Bronchial smooth muscle cell (primary cell): ENCODE measurements at places on chromosomes 3 and 15. TPM values are rescaled to one million over a fixed set of nuclear protein-coding genes. Genes with fewer than 3 reads are reported as not detected.

The AGBL1 gene
- not detected in 2 replicates for total RNA-seq

The C3orf20 gene
- total RNA-seq, result not detected in 2 replicates

The ARL14 gene
- not detected in 2 replicates for total RNA-seq

The CCR9 gene
- not detected in 2 replicates for total RNA-seq

The SLC24A5 gene
- total RNA-seq, result not detected in 2 replicates

The ACOX2 gene
- total RNA-seq, result 28.2 and 30.4 TPM in 2 replicates

The SORD gene
- 4.6 and 6.9 TPM in 2 replicates for total RNA-seq

The MRAS gene
- total RNA-seq, result 29.1 and 40.8 TPM in 2 replicates

The PRKCD gene
- total RNA-seq, result 2.4 and 3.6 TPM in 2 replicates

The CCR3 gene
- total RNA-seq, result 0.09 TPM in 1 of 2 replicates, not detected in the other

The TNFAIP8L3 gene
- total RNA-seq, result 30.9 and 80.4 TPM in 2 replicates

The ONECUT1 gene
- total RNA-seq, result not detected in 2 replicates

The ZMYND10 gene
- total RNA-seq, result 1.3 and 1.4 TPM in 2 replicates

The TMC3 gene
- total RNA-seq, result under 0.01 TPM in 1 of 2 replicates, not detected in the other

The OIP5 gene
- total RNA-seq, result 0.17 and 1.3 TPM in 2 replicates

The GOLGA6D gene
- total RNA-seq, result under 0.01 TPM in 1 of 2 replicates, not detected in the other

The TNNC1 gene
- 0.43 and 0.63 TPM in 2 replicates for total RNA-seq

The DBR1 gene
- 13.7 and 17.4 TPM in 2 replicates for total RNA-seq

The ZNF502 gene
- 1.7 and 4.6 TPM in 2 replicates for total RNA-seq

The UACA gene
- total RNA-seq, result 138 and 157 TPM in 2 replicates

The CFAP92 gene
- total RNA-seq, result under 0.01 TPM in 1 of 2 replicates, not detected in the other

The ZNF639 gene
- total RNA-seq, result 19.5 and 19.9 TPM in 2 replicates

The SCAANT1 gene
- not detected in 2 replicates for total RNA-seq

The STAG1 gene
- total RNA-seq, result 40.7 and 41.0 TPM in 2 replicates

The CLN6 gene
- total RNA-seq, result 4.4 and 7.1 TPM in 2 replicates

The DPPA4 gene
- not detected in 2 replicates for total RNA-seq

The CLEC3B gene
- 15.6 and 33.1 TPM in 2 replicates for total RNA-seq

The CTXN2 gene
- total RNA-seq, result not detected in 2 replicates

The RAP2B gene
- total RNA-seq, result 18.3 and 18.5 TPM in 2 replicates

The GOLGA8T gene
- total RNA-seq, result under 0.01 and 0.17 TPM in 2 replicates

The CD47 gene
- 75.8 and 86.5 TPM in 2 replicates for total RNA-seq

The TTLL13 gene
- total RNA-seq, result 0.09 and 0.16 TPM in 2 replicates

The KCNAB1 gene
- total RNA-seq, result under 0.01 TPM in 1 of 2 replicates, not detected in the other
